ENCODE measurements at places on chromosomes 4 and X.

DNA sequence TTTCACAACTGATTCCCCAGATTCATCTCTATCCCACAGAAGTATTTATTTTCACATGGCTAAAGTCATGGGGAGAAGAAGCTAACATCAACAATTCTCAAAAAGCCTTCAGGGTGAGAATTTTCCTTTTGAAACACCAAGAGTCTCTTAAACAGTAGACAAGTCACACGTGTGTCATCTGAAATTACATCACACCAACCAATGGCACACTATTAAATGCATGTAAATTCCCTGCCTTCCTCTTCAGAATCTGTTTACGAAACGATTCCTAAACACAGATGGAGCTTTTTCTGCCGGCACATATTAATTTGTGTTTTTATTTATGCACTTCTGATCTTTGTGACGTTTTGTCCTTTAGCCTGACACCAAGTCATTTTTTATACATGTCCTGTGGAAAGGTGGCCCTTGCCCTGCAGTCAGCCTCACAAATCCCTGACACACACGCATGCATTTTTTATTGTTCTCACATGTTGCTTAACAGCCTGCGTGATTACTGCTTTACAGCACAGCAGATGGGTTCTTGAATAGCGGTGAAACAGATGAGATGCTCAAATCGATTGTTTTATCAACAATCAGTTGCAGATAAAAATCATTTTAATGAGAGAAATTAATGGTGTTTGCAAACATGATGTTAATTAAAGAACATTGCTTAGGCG, 735.9 kb upstream of the TENM3 start:
- DNase-seq = no peak

DNA sequence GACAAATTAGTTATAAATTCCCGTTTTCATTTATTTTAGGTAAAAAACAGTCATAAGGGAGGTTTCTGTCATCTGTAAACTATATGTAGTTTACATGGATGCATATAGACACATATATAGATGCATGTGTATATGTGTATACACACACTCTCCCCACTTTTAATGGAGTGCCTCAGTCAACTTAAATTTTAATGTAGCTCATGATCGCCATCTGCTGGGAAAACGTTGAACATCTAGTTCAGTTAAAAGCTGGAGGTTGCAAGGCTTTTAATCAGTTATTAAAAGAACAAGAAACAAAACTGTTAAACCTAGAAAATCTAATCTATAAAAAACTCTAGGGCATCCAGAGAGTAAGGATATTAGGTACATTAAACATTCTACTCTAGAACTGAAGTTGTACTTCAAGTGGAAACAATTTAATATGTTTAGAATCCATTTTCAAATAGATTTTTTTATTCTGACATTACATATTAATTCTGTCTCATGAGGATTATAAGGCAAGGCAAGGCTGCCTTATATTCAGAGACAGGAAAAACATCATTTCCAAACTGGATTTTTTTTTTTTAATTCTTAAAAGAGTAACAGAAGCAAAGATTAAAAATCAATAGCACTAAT, 122.6 kb downstream of the SHISA3 start:
- DNase-seq = no peak

DNA sequence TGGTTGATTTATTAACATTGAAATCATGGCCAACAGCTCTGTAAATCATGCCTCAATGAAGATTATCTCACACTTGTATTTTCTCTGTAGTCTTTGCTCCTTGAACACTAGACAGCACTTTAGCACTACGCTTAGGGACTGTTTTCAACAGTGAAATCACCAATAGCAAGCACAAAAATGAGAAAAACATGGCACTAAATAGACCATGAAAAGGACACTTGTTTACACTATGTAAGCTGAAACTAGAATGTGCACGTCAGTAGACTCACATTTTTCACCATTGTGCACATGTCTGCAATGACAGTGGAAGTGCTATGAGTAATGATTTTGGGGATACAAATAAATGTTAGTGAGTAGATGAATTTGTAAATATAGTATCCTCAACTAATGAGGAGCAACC, 3.1 kb downstream of the BMP2K start:
- DNase-seq = no peak

DNA sequence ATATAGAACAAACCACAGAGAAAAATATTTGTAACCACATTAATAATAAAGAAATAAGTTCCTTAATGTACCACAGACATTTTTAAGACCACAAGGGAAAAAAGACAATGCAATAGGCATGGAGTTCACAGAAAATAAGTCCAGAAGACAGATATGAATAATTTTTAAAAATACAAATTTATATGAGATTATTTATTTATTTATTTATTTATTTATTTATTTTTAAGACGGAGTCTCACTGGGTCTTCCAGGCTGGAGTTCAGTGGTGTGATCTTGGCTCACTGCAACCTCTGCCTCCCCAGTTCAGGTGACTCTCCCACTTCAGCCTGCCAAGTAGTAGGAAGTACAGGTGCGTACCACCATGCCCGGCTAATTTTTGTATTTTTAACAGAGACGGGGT, 53.7 kb downstream of the THAP9 start:
- DNase-seq = no peak

DNA sequence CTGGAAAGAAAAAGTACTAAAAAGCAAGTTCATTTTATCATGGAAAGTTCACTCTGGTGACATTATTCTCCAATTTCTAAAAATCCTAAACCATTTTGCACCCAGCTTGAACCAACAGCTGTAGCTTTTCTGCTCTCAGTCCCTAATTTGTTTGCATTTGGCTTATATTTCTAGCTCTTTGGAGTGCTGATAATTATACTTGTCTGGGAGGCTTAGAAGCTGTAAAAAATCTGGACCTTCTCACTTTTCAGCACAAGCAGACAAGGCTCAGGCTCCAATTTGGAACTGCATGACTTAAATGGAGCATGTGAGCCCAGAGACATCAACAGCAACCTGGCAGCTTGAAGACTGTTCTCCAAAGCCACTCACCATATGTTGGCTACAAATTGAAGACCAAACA, 170.9 kb upstream of the PCDH18 start:
- no peak for DNase-seq

DNA sequence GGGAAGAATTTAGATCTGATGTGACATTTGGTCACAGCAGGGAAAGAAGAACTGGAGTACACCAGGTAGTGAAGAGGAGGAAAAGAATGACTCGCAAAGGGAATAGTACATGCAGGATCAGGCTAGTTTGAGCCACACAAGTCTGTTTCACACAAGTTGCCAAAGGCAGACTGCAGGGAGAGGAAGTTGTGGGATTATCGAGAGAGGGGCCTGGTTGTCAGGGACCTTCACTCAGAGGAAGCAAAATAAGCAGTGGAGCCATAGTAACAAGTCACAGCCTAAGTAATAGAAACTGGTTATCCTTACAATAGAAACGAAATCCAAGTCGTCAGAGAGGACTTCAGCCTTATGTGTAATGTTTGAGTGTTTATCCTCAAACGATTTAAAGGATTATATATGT, 316.7 kb upstream of the HTR2C start:
- DNase-seq = no peak

DNA sequence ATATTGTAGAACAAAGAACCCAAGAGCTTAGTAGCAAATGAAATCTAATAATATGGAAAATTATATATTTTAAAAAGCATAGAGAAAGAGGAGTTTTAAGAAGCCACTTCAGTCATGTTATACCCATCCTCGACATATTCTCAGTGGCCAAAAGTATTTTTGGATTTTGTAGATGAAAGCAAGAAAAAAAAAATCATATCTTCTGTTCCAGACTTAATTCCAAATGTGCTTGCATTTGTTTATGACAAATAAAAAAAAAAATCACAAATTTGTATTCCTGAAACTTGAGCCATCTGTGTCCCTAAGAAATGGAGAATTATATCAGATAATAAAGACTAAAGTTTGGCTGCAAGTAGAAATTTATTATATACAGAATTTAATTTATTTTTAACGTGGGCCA, 1482.4 kb upstream of the PABPC4L start:
- DNase-seq = no peak

DNA sequence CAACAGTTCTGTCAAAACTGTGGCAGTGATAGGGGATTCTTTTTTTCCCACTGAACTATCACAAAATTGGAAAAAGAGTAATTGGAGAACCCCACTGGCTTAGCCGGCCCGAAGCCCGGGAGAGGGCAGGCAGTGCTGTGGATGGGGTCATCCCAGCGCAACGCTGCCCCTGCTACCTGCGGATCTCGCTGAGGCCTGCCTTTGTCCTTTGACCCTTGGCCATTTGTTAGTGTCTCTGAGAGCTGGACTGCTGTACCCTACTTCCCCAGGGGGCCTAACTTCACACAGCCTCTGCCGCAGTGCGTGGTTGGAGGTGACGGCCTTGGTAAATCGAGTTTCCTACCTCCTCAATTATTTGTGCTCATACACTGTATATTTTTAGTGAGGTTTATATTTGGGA, 43.0 kb upstream of the MSANTD1 start:
- no peak for DNase-seq

DNA sequence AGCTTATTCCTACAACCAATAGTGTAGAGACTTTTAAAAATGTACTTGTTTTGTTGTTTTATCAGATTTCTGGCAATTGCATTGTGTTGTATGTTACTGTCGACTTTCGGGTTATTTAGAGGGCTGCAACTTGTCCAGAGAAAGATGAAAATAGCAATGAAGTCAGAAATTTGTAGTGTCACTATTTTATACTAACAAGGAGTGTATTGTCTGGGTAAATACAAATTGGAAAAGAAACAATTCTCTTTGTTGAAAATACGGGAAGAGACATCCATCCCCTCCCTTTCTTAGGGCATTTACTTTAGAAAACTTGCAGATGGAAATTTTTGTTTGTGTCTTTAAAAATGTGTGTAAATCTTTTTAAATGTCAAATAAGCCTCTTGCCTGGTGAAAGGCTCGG, 792.0 kb downstream of the PCDH18 start:
- DNase-seq = no peak

- DNase-seq = no peak
Observed at GRCh38 chrX:14050709-14051108, 21.0 kb upstream of the GEMIN8 start.

DNA sequence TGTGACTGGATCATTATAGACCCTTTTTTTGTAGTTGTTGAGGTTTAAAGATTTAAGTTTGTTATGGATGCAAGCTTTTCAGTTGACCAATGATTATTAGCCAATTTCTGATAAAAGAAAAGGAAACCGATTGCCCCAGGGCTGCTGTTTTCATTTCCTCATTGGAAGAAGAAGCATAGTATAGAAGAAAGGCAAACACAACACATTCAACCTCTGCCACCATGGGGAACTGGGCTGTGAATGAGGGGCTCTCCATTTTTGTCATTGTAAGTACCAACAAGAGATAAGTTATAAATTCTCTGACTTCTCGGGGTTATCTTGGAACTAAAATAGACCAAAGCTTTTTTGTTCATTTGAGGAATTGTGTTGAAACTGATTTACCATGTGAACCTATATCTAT, at the start of gene CYBB:
TSS of gene CYBB (plus strand) at position 203 of the 400 bp plus-strand sequence. CDS start at position 222, 19 bp downstream.
- no peak for DNase-seq

- DNase-seq = no peak
Observed at GRCh38 chr4:155787113-155787710, 28.4 kb downstream of the GUCY1B1 start.

GRCh38 chrX:129574214-129574613, 34.2 kb downstream of the OCRL start:
- no peak for DNase-seq

DNA sequence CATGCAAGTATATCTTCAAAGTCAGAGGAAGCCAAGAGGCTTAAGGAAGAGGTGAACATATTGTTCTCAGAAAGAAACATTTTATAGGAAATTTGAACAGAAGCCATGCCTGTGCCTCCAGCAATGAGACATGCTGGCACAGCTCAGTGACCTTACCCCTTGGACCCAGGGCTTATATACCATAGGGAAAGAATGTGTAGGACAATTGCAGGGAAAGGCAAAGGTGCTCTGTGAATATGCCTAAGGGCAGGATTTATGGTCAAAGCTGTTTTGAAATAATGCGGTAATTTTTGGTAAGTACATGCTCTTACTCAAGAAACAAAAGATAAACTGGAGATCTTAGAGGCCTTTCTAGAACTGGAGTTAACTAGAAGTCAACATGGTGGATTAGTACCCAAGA, 568.8 kb downstream of the GRID2 start:
- DNase-seq = no peak

GRCh38 chr4:152434011-152434410, 101.9 kb downstream of the FBXW7 start:
- DNase-seq = no peak

DNA sequence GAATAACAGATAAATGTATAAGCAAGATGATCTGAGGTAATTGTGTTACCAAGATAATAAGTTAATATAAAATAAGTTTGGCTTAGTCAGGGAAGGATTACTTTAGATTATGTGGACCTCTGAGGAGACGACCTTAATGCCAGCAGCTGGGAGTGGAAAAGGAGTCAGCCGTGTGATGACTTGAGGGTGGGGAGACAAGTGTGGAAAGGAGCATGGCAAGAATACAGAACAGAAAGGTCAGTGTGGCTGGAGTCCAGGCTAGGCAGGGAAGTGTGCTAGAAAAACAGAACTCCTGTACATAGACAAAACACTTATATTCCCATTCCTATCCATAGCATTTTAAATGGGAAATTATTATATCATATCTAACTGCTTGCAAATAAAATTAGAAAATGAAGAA, 138.8 kb downstream of the PDLIM5 start:
- DNase-seq = no peak

DNA sequence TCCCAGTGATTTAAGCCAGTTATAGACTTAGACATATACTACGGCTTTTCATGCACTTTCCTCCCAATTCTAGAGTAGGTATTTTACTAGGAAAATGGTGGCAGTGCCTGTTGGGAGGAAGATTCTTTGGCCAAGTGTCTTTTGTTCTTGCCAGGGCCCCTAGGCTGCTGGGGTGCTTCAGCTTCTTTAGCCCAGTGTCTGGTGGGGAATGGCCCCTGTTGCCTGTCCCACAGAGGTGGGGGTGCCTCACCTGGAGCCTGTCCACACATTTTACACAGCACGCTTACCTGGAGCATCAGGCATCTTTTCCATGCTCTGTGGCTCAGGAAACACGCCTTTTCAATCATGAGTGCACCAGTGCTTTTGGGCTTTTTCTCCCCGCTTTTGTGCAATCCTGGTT, 33.2 kb upstream of the MSANTD1 start:
- DNase-seq = no peak

DNA sequence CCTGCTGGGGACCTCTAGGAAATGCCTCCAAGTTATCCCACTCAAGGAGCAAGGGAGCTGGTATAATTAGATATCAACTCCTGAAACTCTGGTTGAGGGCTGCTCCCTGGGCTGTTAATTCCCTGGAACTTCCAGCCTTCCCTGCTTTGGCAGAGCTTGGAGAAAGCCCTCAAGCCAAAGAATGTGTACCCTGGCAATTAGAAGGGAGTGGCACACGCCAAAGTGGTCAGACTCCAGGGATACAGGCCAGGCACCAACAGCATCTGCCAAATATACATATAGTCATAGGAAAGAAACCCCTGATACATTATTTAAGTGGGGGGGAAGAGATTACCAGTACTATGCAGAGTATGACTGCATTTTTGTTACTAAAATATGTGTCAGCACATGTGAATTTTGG, 616.8 kb downstream of the BCOR start:
- no peak for DNase-seq

GRCh38 chr4:4408576-4409335, 21.9 kb downstream of the NSG1 start:
- no peak for DNase-seq
